Amniotic stem cell (primary cell): ENCODE measurements at places on chromosomes 12 and 14.

DNA sequence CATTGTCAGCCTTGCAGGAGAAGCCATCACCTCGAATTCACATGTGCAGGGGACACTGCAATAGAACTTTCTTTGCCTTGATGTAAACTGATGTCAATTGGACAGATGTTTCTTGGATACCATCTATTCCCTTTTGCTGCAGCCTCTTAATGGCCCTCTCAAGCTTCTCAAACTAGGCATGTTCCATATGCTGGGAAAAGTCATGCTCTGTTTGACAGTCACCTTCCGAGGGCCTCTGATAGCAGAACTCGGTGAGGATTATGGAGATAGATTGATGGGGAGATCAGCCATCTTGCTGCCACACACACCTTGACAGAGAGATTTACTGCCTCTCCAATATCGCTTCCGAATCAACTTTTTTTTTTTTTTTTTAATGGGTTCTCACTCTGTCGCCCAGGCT, 145.8 kb upstream of the NUDT4 start:
- no peak for DNase-seq

GRCh38 chr14:26984311-26985177, 386.7 kb upstream of the NOVA1 start:
- peak; percentile 12 for DNase-seq

DNA sequence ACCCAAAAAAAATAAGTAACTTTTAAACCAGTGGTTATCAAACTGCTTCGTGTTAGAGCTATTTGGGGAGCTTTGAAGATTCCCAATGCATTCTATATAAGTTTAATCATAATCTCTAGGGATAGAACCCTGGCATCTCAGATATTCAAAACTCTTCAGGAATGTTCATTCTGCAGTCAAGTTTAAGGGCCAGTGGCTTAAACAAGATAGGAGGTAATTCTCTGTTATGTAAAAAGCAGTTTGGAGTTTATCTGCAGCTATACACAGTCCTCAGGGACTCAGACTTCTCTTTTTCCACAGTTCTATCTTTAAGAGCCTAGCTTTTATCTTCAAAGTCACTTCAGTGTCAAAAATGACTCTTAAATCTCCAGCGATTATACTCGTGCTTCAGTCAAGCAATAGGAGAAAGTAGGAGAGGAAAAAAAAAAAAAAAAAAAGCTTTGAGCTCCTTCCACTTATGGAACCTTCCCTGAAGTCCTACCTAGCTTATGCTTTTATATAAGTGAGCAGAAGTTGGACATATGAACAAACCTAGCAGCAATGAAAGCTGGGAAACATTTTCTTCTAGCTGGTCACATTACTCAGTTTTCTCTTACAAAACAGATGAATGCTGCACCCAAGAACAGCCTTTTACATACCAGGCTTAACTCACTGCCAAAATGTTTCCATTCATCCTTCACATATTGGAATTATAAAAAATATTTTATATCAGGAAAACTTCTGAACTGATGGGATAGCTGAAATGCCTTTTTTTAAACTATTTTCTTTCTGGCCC, 302.8 kb downstream of the FSCB start:
- no peak for DNase-seq

DNA sequence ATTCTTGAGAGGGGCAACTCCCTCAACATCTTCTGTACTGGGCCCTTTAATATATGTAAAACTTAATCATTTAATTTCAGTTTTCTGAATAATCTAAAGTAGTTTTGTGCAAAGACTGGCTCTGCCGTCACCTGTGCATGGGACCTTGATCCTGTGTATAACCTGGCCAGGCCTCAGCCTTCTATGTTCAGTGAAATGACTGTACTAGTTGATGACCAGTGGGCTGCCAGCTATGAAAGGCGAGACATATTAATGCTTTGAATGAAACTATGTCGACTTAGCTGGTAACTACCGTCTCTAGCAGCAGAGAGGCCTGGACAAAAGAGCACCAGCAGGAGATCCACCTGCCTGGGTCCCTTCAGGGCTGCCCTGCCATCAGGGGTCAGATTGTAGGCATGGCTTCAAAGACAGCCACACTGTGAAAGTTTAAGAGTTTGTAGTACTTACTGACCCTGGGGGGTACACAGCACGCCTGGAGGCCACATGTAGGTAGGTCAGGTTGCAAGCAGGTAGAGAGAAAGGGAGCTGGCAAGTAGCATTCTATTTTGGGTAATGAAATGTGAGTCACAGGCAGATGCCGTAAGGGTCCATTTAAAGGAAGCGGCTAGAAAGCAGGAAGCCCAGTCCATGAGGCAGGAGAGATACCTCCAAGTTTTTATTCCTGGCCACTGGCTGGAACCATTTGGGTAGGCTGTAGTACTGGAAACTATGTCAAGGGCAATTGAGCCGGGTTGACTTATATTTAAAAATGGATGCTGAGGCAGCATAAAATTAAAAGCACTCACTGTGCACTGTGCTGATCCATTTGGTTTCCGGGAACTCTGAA, 77.2 kb downstream of the BHLHE41 start:
- no peak for DNase-seq

GRCh38 chr14:76078501-76078900, 73.2 kb upstream of the GPATCH2L start:
- DNase-seq = no peak

DNA sequence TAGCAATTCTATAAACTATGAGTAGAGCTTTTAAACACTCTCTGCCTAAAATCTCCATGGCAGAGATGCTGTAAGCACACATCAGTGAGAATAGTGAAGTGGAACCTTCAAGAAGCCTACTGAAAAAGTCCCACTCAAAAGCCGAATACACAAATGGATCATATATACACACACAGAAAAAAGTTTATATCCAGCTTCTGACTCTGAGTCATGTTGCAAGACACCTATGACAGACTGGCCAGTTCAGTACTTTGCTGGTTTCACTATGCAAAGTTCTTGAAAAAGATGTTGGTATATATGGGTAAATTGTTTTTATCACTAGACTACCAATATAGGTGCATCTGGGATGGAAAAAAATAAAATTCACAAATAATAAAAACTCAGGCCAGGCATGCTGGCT, 126.1 kb downstream of the KCNK10 start:
- no peak for DNase-seq

GRCh38 chr14:85529803-85530574, at the start of gene FLRT2:
Gene FLRT2 (plus strand): TSS chr14:85530144. CDS start chr14:85621515, 91,371 bp downstream.
- DNase-seq = peak; percentile 70

DNA sequence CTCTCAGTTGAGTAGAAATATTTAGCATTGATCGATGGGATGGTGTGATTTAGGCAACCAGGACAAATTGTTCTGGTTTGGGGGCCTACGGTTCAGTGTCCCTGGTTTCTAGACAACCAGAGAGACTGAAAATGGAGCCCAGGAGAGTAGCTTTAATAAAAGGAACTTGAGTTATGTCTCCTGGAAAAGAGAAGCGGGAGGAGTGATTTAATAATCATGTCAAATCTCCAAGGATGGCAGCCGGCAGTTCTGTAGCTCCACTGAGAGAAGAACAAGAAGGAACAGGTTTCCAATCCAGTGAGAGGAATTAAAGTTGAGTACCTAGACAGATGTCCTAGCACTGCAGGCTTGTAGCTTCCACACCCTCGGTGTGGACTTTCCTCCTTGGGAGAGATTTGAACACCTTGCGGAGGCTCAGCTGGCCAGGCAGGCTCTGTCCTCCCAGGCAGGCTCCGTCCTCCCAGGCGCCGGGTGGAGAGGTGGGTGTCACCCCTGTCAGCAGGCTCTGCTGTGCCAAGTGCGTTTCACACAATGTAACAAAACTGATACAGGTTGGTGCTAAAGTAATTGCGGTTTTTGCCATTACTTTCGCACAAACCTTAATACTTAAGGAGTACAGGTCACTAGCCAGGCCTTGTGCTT, 45.9 kb downstream of the SLC6A12 start:
- no peak for DNase-seq

GRCh38 chr14:22296722-22297121, 292.3 kb downstream of the DAD1 start:
- no peak for DNase-seq

- DNase-seq = no peak
Measured at GRCh38 chr12:49869816-49870500, 27.1 kb upstream of the BCDIN3D start.

GRCh38 chr12:7750350-7750749, 3.2 kb upstream of the CLEC4C start:
- no peak for DNase-seq

GRCh38 chr12:89217472-89217871, 134.8 kb downstream of the DUSP6 start:
- no peak for DNase-seq

- no peak for DNase-seq
Measured at GRCh38 chr12:55899082-55899481, 28.6 kb downstream of the PYM1 start.

DNA sequence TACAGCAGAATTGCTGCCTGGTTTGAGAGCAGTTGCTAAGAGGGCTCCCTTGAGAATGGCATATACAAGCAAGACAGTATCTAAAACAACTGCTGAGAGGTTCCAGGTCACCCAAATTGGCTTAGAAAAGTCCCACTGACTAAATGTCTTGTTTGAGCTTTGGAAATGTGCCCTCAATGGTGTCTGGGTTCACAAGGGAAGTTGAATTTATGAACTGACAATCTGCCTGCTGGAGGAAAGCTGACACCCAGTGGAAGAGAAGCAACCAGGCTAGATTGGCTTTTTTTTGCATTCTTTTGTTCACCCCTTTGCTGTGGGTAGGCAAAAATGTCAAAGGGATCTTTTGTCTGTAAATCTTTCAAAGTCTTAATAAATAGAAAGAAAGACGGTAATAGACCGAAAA, 44.6 kb upstream of the NPFF start:
- no peak for DNase-seq

GRCh38 chr12:47650469-47650868, 55.4 kb downstream of the RPAP3 start:
- DNase-seq = no peak

DNA sequence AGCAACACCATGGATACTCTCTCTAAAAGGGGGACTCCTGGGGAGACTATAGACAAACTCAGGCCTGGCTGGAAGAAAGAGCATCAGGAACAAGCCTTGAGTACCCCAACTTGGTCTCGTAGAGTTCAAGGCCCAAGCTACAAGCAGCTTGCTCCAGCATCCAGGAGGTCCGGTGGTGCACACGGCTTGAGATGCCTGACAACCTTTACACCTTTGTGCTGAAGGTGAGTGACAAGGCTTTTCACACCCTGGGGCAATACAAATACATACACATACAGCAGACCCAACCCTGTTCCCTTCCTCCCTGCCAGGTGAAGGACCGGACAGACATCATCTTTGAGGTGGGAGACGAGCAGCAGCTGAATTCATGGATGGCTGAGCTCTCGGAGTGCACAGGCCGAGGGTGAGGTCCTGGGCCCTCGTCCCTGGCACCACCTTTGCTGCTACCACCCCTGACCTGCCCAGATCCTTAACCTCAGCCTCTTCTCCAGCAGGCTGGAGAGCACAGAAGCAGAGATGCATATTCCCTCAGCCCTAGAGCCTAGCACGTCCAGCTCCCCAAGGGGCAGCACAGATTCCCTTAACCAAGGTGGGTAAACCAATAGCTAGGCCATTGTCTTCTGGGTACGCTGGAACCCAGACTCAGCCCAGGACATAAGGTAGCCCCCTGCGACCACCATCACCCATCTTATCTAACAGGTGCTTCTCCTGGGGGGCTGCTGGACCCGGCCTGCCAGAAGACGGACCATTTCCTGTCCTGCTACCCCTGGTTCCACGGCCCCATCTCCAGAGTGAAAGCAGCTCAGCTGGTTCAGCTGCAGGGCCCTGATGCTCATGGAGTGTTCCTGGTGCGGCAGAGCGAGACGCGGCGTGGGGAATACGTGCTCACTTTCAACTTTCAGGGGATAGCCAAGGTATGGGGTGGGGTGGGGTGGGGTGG, 41.2 kb downstream of the SH2B3 start:
- no peak for DNase-seq

- no peak for DNase-seq
Measured at GRCh38 chr14:104394409-104394851, 185.1 kb upstream of the C14orf180 start.

GRCh38 chr12:113050795-113051194, 5.7 kb upstream of the DTX1 start:
- no peak for DNase-seq
